Left forelimb (tissue), 1 donor: ENCODE measurements at places on chromosomes 11 and 22.

GRCh38 chr11:73139476-73140198, 2.5 kb downstream of the FCHSD2 start:
- DNase-seq: no peak

- DNase-seq: no peak
Measured at GRCh38 chr22:39215426-39216142, 29.2 kb downstream of the PDGFB start.

DNA sequence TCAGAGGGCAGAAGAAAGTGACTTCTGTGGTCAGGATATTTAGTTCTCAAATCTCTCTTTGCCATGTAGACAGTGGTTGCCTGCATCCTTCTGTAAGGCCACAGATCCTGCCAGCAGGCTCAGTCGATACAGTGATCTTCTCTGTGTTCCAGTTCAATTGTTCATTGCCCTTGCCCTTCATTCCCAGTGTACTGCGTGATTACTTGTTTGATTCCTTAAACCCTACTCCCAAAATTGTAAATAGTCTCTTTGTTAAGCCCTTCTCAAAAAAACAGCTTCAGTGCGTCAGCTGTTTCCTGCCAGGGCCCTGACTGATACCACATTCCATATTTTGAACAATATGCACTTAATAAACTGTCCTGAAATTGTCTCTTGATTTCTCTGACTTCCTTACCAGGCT, 9.3 kb upstream of the TYR start:
- no peak for DNase-seq

- no peak for DNase-seq
Measured at GRCh38 chr11:26677566-26677965, 44.3 kb downstream of the SLC5A12 start.

DNA sequence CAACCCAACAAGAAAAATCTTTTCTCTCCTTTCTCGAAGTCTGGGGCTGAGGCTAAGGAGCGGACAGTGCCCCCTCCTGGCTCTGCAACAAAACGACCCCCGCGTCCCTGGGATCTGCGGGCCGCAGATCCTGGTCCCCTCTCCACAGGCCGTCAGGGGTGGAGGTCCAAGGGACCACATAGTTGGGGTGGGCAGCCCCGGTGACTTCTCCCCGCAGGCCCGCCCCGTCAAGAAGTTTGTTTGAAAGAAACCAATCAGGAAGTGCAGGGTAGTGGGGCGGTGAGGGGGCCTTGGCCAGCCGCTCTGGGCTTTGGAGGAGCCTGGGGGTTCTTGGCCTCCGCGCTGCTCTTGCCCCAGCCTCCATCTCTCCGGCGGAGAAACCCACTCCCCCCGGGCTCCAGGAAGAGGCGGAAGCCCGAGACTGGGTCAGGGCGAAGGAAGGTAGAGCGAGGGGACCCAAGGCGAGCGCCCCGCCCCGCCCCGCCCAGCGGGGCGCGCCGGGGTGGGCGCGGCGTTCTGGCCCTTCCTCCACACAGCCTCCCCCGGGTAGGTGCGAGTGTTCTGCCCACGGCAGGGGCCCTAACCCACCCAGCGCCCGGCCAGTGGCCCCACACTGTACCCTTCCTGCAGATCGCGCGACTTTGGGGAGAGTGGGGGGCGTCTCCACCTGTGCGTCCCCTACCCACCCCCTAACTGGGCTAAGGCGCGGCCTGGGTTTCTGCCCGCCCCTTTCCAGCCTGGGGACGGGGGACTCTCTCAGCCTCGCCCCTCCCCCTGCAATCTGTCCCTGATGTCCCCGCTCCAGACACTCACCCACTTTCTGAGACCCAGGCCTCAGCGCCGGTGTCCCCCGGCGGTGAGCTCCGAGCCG, 1.3 kb downstream of the TP53I11 start:
- no peak for DNase-seq
